ENCODE measurements at places on chromosomes 5 and 9. TPM values are rescaled to one million over a fixed set of nuclear protein-coding genes. Genes with fewer than 3 reads are reported as not detected.

Gene MZB1
- 90.8 TPM for total RNA-seq

Gene LRRC70
- total RNA-seq: 48.7 TPM

Gene ELAVL2
- total RNA-seq: not detected

Gene RAD17
- 8.6 TPM for total RNA-seq

Gene F2RL2
- total RNA-seq: 0.27 TPM

Gene PCDHGA7
- 0.81 TPM for total RNA-seq

Gene IFNA13
- not detected for total RNA-seq

Gene MSX2
- 0.27 TPM for total RNA-seq

Gene RNF183
- under 0.01 TPM for total RNA-seq

Gene GPR150
- total RNA-seq: 0.54 TPM

Gene CD14
- total RNA-seq: 5.4 TPM

Gene STING1
- 353 TPM for total RNA-seq

Gene SLC45A2
- total RNA-seq: 0.27 TPM

Gene SPATA6L
- not detected for total RNA-seq

Gene ARHGAP26
- 14.5 TPM for total RNA-seq

Gene PCDHGA8
- total RNA-seq: 0.54 TPM

Gene FRMPD1
- under 0.01 TPM for total RNA-seq

Gene LCN1
- total RNA-seq: not detected

Gene POLK
- 11.0 TPM for total RNA-seq

Gene DND1
- 0.54 TPM for total RNA-seq

Gene PITX1
- total RNA-seq: under 0.01 TPM

Gene PCDHGA5
- 1.1 TPM for total RNA-seq

Gene SLC6A19
- total RNA-seq: under 0.01 TPM

Gene GFPT2
- under 0.01 TPM for total RNA-seq

Gene ANKRD33B
- total RNA-seq: 10.8 TPM

Gene BRD9
- 34.2 TPM for total RNA-seq

Gene DAP
- total RNA-seq: 23.4 TPM

Gene FGFR4
- total RNA-seq: 0.54 TPM

Gene PHF24
- under 0.01 TPM for total RNA-seq

Gene BARHL1
- not detected for total RNA-seq

Gene IDNK
- total RNA-seq: 6.5 TPM

Gene GDNF
- total RNA-seq: under 0.01 TPM

Gene ZBTB26
- total RNA-seq: 7.0 TPM

Gene HAND1
- not detected for total RNA-seq

Gene IFNA21
- not detected for total RNA-seq

Gene POU5F2
- total RNA-seq: 1.6 TPM

Gene TSSK1B
- not detected for total RNA-seq

Gene ZNF608
- total RNA-seq: 5.9 TPM

Gene FOXD4L4
- total RNA-seq: 0.27 TPM

Gene ARSK
- 3.8 TPM for total RNA-seq

Gene FOXD4L3
- under 0.01 TPM for total RNA-seq

Gene PTPN3
- total RNA-seq: under 0.01 TPM

All from hematopoietic multipotent progenitor cell (in vitro differentiated cells).